Bronchial epithelial cell (primary cell): ENCODE measurements at places on chromosomes 4 and X. TPM values are rescaled to one million over a fixed set of nuclear protein-coding genes. Genes with fewer than 3 reads are reported as not detected.

Gene PDLIM3
- 0.13 and 1.6 TPM in 2 replicates for total RNA-seq

Gene HS3ST1
- 1.8 and 2.4 TPM in 2 replicates for total RNA-seq

Gene TMEM271
- not detected in 2 replicates for total RNA-seq

Gene TCEAL7
- 0.77 and 1.1 TPM in 2 replicates for total RNA-seq

Gene ZNF711
- 2.6 and 3.1 TPM in 2 replicates for total RNA-seq

Gene CT45A3
- total RNA-seq, result not detected in 2 replicates

Gene ADAMTS3
- total RNA-seq, result 0.13 and 0.79 TPM in 2 replicates

DNA sequence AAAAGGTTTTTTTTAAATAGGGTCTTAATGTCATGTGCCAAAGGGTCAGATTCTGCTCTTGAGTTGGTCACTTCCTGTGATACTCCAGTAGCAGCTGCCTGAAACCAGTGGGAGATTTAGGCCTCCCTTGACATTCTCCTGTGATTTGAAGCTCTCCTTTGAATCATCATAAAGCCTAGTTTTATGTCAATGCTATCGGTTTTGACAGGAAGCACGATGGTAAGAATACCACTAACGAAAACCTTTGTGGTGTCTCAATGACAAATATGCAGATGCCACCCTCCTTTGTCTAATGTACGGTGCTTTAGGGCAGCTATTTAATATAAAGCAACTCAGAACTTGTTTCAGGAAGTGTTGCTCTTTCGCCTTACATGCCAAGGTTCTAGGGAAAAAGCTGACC lies 44.2 kb downstream of the CCNI start:
- DNase-seq, result no peak

DNA sequence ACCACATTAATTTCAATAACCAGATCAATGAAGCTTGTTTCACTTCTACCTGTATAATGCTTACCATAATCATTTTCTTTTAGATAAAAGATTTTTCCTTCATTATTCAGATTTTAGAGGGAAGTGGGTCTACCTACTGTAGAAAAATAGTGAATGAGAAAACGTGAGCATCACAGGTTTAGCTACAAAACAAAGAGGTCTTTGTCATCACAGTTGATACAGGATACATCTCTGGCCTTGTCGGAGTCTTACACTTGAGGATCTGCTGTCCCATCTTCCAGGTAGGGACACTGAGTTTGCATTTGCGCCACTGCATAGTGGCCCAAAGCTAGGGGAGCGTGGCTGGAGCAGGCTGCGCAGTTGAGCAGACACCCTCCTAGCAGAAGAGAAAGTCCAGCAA lies 710 bp downstream of the CLDN24 start:
- DNase-seq, result no peak

GRCh38 chrX:10922159-10922558 lies 189.0 kb upstream of the HCCS start:
- peak; percentile 80 for DNase-seq

DNA sequence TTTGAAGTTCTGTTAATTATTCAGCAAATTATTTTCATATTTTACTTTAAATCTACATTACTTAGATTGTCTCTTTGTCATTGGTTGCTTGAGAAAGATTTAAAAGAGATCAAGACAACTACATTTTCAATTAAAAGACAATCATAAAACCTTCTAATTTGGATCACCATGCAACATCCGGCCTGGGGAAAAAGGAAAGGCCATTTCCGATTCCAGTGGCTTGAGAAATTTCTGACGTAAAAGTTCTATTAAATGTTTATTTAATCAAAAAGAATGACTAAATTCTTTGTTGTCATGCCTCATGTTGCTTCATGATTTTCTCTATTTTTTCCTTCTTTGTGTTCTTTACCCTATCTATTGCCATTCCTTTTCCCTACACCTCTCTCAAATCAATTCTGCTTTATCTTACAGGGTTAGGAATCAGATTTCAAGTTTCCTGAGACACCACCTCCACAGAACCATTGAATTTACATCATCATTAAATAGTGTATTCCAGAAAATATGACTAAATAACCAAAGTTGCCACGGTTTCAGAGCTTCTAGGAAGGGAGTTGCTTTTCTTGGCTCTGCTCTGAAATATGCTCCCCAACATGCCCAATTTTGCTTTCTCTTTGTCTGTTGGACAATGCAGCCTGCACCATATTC lies 124.6 kb upstream of the ACSL4 start:
- DNase-seq, result peak; percentile 31

DNA sequence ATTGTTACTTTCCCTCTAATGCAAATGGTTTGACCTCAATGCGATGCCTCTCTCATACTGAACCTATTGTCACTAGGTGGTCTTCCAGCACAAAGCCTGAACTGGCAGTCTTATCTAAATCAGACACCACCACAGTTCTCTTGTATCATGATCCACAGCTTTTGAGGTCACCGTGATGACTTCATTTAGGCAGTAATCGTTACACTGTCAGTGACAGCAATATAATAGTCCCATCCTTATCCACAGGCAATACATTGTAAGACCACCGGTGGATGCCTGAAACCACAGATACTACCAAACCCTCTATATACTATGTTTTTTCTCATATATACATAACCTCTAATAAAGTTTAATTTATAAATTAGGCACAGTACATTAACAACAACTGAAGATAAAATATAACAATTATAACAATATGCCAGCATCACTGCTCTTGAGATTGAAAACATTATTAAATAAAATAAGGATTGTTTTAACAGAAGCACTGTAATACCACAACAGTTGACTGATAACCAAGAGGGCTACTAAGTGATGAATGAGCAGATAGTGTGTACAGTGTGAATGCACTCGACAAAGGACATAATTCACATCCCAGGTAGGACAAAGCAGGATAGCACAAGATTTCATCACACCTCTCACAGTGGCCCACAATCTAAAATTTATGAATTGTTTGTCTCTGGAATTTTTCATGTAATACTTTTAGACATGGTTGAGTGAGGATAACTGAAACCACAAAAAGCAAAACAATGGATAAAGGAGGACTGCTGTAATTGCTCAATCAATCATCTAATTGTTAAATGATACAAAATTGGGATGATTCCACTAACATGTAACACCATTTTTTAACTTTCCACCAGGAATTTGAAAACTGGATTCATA lies 419.4 kb downstream of the CENPC start:
- DNase-seq, result no peak

- DNase-seq, result no peak
These were observed 336.1 kb downstream of the GBA3 start for GRCh38 chr4:23028875-23029274.

- no peak for DNase-seq
These were observed 43.0 kb upstream of the ARHGAP24 start for GRCh38 chr4:85431881-85432485.

- no peak for DNase-seq
These were observed 771.3 kb downstream of the RAB28 start for GRCh38 chr4:12712648-12713339.

DNA sequence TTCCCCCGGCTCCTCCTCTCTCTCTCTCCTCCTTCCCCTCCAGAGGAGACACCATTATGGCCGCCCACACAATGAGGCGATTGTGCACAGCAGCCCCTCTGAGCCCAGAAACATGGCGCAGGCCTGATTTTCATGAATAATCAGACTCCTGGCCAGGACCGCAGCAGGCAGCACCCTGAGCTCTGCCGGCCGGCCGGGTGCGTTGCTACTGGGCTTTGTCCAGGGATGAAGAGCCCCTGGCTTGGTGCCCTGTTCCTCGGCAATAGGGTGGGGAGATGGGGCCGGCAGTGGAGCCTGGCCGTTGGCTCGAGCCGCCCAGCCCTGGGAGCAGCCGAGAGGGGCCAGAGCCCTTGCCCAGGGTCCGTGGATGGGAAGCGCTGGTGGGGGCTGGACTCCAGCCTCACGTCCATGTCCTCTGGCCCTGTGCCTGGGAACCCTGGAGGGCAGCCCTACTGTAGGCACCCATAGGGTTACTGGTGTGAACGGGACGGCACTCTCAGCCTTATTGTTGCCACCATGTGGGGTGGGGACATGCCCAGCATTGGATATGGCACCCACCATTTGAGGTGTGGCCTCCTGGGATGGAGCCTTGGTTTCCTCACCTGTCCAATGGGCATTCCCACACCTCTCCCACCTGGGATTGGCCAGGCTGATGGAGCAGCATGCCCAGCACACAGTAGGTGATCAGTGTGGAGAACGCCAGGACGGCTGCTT lies 103.0 kb downstream of the SORCS2 start:
- no peak for DNase-seq

DNA sequence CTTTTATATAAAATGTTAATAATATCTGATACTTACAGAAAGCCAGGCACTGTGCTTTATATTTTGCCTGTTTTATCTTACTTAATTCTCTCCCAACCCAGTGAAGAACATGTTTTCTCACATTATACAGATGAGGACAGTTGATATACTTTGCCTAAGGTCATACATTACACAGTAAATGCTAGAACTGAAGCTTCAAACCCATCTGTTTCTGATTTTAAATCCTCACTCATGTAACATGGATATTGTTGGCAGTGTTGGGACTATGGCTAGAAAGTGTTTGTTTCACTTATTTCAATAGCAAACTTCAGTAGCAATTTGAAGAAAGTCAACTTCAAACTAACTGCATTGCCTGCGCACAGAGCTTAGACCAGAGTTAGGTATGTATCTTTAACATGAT lies 57.4 kb downstream of the RAPGEF2 start:
- DNase-seq, result no peak

DNA sequence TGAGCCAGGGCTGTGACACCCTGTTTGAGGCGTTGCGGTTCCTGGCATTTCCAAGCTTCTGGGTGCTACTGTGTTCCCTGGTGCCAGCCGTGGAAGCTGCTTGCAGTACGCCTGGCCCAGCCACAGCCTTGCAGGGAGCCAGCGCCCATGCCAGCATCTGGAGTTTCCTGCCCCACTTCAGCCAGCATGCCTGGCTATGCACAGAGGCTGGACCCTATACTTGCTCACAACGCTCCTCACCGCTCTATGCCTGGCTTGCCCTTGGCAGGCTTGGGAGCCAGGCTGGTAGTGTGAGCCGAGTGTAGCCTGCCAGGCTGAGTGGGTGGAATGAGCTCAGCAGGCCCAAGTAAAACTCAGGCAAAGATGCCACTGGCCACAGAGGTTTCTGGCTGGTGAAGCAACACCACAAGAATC lies 22.4 kb downstream of the PRRG1 start:
- no peak for DNase-seq

DNA sequence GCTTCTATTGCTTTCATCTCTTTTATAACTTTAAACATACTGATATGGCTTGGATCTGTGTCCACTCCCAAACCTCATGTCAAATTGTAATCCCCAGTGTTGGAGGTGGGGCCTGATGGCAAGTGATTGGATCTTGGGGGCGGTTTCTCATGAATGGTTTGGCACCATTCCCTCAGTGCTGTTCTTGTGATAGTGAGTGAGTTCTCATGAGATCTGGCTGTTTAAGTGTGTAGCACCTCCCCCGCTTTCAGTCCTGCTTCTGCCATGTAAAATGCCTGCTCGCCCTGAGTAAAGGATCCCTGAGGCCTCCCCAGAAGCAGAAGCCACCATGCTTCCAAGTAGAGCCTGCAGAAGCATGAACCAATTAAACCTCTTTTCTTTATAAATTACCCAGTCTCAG lies 17.7 kb downstream of the MND1 start:
- no peak for DNase-seq

DNA sequence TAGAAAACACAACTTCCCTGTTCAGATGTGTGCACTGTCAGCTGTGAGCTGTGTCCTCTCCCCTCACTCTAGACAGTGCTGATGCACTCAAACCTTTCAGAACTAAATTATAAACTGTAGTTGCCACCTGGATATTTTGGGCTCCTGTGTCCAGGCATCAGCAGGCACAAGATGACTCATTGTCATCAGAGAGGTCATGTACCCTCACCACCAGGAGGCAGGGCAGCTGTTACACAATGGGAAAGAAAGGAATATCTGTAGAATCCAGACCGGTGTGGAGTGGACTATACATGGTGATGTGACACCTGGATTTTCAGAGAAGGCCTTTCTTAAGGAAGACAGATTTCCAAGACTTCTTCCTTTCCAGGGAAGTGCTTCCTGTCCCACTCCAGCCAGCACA lies 854.4 kb upstream of the AGA start:
- no peak for DNase-seq

- no peak for DNase-seq
These were observed 13.5 kb upstream of the VSIG4 start for GRCh38 chrX:66053414-66053813.

DNA sequence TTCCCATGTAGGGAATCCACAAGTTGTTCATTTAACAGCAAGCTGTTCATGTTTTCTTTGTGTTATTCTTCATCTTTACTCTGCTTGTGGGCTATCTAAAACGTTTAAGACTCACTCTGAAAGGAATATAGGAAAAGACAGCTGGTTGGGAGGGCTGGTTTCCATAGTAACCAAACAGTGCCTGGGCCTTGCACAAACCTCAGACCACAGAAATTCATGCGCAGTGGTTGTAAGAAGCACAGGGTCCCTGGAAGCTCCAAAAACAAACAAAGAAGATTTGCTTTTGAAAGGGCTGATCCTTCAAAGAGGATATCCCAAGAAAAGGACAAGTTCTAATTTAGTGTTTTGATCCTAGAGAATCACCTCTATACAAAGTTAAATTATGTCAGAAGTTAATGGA lies 7.8 kb downstream of the SERTM2 start:
- DNase-seq, result no peak

DNA sequence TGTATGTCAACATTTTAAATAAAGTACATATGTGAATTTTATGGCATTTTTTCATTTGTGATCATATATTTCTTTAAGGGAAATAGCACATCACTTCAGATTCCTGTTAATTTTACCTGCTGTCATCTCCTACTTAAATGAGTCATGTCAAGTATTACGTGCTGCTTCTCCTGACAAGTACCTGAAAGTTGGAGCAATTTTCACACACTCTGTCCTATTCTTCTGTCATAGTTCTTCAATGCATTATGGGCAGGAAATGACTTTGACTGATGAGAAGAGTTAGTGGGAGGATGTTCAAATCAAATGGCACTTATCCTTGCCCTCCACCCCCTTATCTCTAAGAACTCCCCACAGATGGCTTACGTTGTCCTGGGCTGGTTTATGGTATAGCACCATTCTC lies 64.2 kb upstream of the SYTL5 start:
- peak; percentile 15 for DNase-seq

GRCh38 chr4:185787926-185788679 lies 23.9 kb downstream of the SORBS2 start:
- DNase-seq, result no peak

DNA sequence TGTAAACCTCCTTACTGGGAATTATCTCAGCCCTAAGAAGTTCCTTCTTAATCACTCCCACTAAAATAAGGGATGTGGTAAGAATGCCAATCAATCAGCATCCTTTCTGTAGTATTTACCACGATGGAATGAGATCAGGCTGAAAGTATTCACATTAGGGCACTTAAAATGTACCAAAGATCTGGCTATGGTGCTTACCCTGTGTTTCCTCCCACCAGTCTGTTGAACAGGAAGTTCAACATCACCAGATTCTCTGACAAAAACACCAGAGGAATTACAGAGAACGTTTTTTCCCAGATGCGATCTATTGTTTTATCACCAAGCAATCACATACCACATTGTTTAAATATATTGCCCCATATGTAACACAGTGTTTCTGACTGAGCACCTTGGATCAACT lies 2.1 kb upstream of the CLCN3 start:
- DNase-seq, result peak; percentile 22

- DNase-seq, result no peak
These were observed 103.3 kb upstream of the PCDH18 start for GRCh38 chr4:137635601-137636000.
